NCI-H1105 (cell line): ENCODE measurements at places on chromosomes 7 and 10.

DNA sequence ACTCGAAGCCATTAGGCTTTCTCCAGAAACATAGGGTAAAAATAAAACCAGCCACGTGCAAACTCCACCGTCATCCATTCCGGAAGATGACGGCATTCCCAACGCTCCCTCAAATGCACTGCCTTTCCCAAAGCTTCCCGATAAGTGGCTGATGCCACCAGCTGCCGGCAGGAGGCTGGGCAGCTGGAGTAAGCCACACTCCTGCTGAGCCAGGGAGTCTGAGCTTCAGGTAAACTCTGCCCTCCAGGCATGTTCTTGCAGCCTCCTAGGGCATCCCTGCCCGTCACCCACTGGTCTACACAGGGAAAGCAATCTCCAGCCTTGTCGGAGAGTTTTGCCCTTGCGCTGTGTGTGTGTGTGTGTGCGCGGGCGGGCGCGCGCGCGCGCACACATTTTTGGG, 40.5 kb upstream of the TMEM273 start:
- DNase-seq = no peak

GRCh38 chr7:47659664-47660462, 78.0 kb upstream of the TNS3 start:
- DNase-seq = no peak

DNA sequence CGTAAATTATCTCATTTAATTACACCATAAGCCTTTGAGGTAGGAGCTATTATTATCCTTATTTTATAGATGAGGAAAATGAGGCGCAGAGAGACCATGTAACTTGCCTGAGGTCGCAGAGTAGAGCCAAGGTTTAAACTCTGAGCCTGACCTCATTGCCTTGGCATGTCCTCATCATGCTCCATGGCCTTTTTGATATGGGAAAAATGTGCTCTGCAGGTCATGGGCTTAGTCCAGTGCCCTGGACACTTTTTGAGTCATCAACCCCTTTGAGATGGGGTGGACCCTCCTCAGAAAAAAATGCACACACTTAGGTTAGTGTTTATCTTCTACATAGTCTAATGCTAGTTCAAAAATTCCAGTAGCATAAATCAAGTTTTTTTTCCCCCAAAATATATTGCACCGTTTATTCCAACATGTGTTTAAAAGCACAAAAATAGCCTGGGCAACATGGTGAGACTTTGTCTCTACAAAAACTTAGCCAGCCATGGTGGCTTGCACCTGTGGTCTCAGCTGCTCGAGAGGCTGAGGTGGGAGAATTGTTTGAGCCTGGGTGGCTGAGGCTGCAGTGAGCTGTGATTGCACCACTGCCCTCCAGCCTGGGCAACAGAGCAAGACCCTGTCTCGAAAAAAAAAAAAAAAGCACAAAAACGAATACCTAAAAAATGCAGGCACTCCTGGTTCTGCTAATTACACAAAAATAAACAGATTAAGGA, 28.6 kb upstream of the TMEM178B start:
- DNase-seq = no peak

- no peak for DNase-seq
Observed at GRCh38 chr10:31399171-31399570, 80.2 kb downstream of the ZEB1 start.

- no peak for DNase-seq
Observed at GRCh38 chr7:82286798-82287140, 156.8 kb downstream of the CACNA2D1 start.

DNA sequence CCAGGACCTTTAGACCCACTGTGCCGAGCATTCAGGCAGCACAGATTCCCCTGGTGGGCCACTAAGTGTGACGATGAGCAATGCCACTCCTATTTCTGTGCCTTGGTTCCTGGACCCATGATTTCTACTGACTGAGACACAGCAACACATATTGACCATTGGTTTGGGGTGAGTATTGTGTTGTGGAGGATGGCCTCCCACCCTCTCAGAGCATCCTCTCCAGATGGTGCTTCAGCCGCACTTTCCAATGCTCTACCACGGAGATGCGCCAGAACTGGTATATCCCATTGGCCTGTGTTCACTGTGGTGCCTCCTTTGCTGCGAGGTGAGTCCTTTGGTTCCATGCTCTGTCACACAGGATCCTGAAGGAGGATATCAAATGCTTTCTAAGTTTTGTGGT, 10.1 kb upstream of the GDF10 start:
- no peak for DNase-seq

- DNase-seq = no peak
Observed at GRCh38 chr7:16724344-16724743, 29.2 kb upstream of the TSPAN13 start.

- DNase-seq = no peak
Observed at GRCh38 chr10:12645449-12645848, 296.1 kb downstream of the CAMK1D start.

- DNase-seq = no peak
Observed at GRCh38 chr10:3347413-3348182, 175.0 kb upstream of the PITRM1 start.

DNA sequence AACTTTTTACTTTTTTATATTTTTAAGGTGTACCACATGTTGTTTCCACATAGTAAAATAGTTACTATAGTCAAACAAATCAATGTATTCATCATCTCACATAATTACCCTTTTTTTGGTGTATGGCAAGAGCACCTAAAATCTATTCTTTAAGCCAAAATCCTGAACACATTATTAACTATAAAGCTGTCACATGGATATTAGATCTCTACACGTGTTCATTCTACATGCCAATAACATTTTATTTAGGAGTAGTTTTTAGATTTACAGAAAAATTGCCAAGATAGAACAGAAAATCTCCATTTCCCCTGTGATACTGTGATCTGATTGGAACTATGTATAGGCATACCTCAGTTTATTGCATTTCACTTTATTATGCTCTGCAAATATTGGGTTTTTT, 137.1 kb downstream of the SH2D4B start:
- no peak for DNase-seq

DNA sequence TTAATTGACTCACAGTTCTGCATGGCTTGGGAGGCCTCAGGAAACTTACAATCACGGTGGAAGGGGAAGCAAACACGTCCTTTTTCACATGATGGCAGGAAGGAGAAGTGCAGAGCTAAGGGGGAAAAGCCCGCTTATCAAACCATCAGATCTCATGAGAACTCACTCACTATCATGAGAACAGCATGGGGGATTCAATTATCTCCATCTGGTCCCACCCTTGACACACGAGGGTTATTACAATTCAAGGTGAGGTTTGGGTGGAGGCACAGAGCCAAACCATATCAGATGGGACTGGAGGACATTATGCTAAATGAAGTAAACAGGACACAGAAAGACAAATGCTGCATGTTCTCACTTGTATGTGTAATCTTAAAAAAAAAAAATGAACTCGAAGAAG, 141.4 kb upstream of the HABP2 start:
- no peak for DNase-seq

GRCh38 chr10:62917475-62918238, 101.5 kb upstream of the EGR2 start:
- DNase-seq = no peak
